ENCODE measurements at places on chromosomes 12 and 14.

- no peak for DNase-seq
Measured at GRCh38 chr12:3323002-3323685, 167.9 kb upstream of the PRMT8 start.

- DNase-seq: no peak
Measured at GRCh38 chr14:23443411-23443812, 8.0 kb upstream of the MYH7 start.

GRCh38 chr14:64210216-64210615 is 84.0 kb downstream of the ESR2 start:
- DNase-seq: no peak

- DNase-seq: no peak
Measured at GRCh38 chr12:55842681-55843429, at the start of gene MMP19. Gene MMP19, minus strand, starts transcription at chr12:55842936. Its CDS starts 106 bp downstream, at chr12:55842830.

DNA sequence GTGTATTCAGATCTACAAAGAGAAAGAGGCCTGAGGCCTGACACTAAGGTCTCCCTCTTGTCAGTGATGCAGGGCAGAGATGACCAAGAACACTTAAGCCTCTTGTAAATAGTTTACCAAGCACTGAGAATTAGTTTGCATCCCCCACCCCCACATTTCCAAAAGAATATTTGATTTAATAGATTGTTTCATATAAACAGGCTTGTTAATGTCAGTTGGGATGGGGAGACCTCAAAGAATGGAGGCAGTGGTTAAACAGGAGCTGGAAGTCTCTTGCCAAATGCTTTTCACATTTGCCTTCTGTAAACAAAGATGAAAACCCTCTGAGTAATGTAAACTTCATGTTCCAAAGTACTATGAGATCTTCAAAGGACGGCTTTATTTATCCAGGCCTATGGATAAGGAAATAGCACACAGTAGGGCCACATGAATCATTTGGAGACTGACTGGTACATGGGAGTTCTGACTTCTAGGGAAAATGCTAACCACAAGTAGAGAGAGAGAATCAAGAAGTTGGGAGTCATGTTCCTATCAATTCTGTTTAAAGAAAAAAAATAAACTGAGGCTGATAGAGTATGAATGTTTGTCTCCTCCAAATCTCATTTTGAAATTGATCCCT is 234.7 kb downstream of the ANO2 start:
- DNase-seq: no peak

DNA sequence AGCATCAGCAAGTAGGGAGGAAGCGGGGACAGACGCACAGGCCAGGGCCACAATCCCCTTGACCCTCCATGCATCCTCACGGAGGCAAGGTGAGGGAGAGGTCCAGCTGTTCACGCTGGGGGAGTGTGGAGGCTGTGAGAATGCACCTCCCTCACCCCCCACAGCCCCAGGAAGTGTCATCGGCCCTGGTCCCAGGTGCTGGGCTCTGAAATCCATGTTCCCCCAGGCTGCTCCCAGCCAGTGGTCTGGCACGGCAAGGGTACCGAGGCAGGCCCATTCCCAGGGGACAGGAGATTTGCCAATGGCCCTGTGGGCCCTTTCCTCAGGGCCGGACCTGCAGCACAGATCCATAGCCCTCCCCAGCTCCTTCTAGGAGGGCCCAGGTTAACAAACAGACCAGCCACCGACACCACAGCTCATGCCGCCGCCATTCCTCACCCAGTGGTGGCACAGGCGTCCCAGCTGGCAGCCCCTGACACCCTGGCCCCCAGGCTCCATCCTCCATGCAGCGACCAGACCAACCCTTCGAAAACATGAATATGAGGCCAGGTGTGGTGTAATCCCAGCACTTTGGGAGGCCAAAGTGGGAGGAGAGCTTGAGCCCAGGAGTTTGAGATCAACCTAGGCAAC is 21.9 kb upstream of the EIF5 start:
- DNase-seq: no peak

DNA sequence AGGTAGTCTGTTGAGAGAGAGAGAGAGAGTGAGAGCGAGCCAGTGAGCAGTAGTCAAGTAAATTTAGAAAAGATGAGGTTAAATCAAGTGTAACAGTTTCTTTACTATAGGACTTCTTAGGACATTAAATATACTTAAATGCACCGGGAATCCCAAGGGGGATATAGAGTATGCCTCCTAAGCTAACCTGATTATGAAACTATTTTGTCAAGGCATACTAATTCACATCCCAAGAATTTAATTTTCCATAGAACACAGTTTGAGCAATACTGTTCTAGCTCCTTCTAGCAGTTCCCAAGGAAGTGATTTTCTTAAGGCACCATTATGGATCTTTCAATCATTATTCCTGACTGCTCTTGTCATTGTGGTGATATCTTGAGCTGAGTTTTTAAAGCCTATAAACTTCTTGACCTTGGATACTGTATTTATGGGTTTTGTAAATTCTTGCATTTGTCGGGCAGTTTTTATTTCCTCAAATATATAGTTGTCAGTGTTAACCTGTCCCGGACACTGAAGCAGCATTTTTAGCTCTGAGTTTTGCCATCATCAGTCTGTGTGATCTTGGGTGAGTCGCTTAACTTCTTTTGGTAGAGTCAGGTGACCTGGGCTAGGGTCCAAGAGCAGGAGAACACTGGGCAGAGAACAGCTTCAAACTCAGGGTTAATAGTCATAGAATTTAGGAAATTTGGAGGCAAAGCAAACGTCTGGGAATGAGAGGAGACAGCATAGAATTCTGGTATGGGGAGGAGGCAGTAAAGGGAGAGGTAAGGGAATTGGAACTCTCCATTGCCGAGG is 196.5 kb upstream of the FRMD6 start:
- DNase-seq: no peak

DNA sequence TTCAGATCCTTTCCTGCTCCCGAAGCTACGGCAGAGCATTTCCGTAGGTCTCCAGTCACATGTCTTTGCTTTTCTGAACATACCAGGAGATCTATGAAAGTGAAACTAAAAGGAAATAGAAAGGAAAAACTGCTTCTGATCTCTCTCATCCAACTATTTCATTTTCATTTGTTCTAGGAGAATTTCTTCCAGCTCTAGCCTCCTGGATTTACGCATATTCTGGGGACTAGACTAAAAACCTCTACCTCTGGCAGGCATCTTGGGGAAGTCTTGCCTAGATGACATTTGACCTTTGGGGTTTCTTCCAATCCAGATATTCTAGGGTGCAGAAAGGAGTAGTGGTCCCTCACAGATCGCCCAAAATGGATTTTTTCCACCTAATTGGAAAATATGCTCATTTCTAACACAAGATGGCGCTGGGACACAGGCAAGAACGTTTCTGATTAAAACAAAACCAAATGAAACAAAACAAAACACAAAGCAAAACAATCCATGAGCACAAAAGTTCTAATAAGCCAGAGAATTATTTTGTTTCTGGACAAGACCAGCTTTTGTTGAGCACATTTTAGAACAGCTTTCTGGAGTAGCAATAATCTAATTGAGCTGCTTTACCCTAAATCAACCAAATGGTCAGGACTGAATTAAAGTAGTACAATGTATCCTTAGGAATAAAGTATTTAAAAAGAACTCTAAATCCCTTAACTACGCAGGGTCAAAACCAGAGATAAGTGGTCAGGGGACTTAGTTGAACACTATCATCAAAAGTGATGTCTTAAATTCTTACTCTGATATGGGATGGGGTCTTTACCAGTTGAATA is 12.3 kb upstream of the PARP11 start:
- DNase-seq: no peak

DNA sequence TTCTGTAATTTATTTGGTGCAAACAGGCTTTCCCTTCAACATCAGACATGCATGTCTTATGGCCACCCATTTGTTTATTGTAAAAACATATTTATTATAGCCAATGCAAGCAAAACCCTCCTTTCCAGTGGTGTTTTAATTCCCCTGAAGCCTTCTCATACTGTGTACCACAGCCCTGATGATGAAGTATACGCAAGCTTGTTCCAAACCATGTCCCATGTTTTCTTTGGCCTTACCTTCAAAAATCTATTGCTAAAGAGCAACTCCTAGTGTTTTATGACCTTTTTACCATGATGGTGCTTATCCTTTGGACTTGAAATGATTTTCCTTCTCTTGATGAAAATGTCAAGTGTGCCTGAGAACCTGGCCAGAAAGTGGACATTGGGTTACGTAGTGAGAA is 85.9 kb upstream of the CCDC91 start:
- no peak for DNase-seq

- DNase-seq: no peak
Measured at GRCh38 chr12:101628676-101629075, 33.9 kb downstream of the MYBPC1 start.

- no peak for DNase-seq
Measured at GRCh38 chr12:11755302-11755930, 105.9 kb downstream of the ETV6 start.

GRCh38 chr14:36901861-36902260 is 240.2 kb downstream of the PAX9 start:
- DNase-seq: peak; percentile 30

DNA sequence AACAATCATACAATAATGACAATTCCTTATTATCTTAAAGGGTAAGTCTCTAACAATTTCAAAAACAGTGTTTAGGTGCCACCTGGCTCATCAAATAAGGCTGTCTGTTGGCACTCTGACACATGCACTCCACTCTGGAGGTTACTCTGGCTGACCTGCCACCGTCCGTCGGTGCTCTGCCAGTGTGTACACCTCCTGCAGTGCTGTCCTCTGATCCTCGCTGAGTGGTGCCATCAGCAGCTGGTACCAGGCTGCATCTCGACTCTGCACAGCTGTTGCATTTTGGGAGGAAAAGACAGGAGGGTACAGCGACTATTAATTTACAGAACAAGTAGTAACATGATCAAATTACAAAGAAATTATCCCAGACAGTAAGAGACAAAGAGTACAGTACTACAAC is 63.9 kb downstream of the IPO8 start:
- no peak for DNase-seq

DNA sequence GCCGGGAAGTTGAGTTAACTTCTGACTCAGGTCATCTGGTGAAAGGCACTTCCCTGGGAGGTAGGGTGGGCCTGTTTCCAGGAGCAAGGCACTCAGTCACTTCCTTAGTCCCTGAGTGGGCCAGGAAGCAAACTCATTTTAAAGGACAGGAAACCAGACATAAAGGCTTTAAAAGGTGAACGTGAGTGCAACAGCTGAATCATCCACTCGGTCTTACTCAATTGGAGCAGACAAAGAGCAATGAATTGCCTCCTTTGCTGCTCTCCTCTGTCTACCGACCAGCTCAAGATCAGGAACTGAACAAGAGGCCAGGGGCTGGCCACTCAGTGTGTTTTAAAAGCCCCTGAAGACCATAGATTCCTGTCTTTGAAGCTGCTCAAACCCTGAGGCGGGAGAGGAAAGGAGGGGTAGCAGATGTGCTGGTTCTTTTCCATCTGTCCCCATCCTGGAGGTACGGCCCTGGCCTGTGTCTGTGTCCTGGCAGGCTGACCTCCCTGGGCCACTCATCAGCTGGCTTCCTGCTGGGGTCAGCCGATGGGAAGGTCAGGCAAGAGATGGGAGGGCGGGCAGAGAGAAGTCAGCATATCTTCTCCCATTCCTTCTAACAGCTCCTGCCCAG is 148.9 kb downstream of the PPM1H start:
- peak; percentile 88 for DNase-seq
